ENCODE measurements at places on chromosomes 16 and 17.
A peak's percentile ranks its signal among the peaks of the same experiment; 100 is the strongest.

- peak; percentile 47 for DNase-seq
Observed at GRCh38 chr17:63696381-63696961, 3.5 kb downstream of the LIMD2 start.

DNA sequence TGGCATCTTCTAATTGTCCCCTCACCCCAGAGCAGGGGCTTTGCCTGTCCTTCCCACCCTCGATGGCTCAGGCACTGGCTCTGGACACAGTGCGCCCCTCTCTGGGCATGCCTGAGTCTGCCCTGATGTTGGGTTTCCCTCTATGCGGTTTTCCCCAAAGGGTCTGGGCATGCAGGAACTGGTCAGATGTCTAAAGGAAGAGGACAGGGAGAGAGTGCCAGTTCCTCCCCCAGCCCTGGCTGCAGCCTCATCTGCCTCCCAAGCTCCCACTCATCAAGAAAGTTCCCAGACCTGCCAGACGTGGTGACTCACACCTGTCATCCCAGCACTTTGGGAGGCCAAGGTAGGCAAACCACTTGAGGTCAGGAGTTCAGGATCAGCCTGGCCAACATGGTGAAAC, 41.3 kb upstream of the PABPN1L start:
- DNase-seq, result no peak

- DNase-seq, result no peak
Observed at GRCh38 chr17:59617156-59617732, 2.5 kb upstream of the CLTC start.

DNA sequence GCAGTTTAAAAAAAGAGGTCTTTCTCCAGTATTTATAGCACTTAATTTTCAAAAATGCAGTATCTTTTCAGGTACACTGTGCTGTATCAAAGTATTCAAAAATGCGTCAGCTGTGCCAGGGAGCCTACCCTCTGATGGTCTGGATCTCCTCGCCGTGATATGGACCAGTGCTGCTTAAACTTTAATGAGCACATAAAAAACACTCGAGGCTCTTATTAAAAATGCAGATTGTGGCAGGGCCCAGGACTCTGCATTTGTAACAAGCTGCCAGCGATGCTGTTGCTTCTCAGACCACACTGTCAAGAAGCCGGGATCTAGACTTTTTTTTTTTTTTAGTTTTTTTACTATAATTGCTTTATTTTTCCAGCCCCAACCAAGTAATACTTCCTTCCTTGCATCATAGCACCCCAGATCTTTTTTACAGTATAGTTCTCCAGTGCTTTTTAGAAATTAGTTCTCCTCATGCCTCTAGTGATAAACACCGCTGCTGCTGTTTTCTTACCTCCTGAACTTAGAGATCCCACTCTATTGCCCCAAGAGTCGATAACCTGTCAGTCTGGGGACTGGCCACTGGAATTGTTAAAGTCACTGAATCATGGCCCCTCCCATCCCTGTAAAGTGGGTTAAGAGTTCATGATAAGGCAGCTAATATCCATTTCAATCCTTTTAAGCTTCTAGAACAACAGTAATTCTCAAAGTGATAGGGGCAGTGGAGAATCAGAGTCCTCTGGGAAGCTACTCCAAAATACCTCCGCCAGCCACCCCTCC, 1.6 kb upstream of the SMARCD2 start:
- DNase-seq, result no peak

- DNase-seq, result no peak
Observed at GRCh38 chr16:22240023-22240710, 34.1 kb downstream of the EEF2K start.

DNA sequence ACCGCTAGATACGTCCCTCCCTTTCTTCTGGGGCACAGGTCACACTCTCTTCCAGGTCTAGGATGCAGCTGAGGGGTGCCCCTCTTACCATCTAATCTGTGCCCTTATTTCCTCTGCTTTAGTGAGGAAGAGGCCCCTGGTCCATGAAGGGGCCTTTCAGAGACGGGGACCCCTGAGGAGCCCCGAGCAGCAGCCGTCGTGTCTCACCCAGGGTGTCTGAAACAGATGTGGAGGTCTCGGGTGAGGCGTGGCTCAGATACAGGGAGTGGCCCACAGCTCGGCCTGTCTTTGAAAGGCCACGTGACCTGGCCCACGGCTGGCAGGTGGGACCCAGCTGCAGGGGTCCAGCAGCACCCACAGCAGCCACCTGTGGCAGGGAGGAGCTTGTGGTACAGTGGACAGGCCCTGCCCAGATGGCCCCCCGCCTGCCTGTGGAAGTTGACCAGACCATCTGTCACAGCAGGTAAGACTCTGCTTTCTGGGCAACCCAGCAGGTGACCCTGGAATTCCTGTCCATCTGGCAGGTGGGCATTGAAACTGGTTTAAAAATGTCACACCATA, 15.6 kb downstream of the SCGB1C2 start:
- DNase-seq, result no peak
